Posterior vena cava (tissue), 2 donors: ENCODE measurements at places on chromosomes 7 and 10. TPM values are rescaled to one million over a fixed set of nuclear protein-coding genes. Genes with fewer than 3 reads are reported as not detected.

DNA sequence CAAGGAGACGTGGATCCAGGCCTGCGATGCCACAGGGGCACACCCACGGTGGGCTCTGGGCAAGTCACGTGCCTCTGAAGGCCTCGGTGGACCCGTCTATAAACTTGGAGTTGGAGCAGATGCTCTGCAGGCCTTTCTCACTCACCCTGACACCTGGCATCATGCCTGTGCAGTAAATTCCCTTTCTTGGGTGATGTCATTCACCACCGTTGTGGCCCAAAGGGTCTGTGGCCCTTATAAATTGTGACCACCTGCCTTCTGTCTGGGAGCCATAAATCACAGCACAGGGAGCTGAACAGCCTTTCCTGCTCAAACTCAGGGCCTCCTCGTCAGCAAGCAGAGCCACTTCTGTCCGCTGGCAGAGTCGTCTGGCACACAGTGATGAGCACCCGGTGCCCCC is 52.2 kb downstream of the GPAM start:
- no peak for DNase-seq

DNA sequence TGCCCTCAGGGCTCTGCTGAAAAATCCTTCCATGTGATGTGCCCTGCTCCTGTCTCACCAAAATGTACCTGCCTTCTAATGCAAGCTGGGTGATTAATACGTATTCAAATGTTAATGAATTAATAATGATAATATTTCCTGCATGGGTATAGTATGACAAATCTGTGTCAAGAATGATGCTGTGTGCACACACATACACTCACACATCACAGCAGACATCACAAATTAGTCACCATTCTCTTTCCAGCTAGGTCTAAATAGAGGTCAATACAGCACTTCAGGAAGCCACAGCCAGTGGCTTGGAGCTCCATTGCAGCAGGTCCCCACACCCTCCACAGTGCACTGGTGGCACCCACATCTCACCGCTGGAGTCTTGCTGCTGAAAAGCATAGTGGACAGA is 681.2 kb upstream of the NRP1 start:
- DNase-seq, result no peak

GRCh38 chr7:125406111-125406510 is 476.5 kb upstream of the POT1 start:
- DNase-seq, result no peak

DNA sequence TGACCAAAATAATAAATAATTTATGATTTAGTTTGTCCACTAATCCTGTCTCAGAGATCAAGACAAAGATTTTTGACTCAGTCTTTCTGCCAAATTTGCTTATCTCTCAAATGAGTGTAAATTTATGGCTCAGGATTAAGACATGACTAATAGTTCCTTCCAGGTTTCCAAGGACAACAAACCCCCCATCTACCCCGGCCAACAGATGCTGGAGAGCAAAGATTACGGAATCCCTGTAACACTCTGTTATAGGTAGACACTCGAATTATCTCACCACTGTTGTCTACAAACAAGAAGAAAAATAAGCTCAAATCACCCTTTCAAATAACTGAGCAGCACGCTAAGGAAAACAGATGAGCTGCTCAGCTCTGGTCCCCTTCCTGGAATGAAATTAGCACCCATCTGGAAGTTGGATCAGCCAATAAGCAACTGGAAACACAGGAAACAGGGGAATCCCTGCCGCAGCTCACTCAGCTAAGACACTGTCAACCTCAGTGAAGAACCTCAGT is 56.8 kb upstream of the SVIL start:
- DNase-seq, result no peak

DNA sequence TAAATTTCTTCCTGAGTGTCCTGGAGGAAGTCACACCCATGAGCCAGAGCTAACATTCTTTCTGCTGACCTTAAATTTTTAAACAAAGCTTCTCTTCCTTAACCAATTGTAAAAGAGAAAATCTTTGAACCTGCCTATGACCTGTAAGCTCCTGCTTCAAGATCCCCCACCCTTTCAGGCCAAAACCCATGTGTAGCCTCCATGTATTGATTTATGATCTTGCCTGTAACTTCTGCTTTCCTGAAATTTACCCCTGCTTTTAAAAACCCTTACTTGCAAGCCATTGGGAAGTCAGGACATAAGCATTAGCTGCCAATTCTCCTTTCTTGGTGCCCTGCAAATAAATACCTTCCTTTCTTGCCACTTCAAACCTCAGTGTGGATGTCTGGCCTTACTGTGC is 68.5 kb upstream of the HECTD2 start:
- no peak for DNase-seq

DNA sequence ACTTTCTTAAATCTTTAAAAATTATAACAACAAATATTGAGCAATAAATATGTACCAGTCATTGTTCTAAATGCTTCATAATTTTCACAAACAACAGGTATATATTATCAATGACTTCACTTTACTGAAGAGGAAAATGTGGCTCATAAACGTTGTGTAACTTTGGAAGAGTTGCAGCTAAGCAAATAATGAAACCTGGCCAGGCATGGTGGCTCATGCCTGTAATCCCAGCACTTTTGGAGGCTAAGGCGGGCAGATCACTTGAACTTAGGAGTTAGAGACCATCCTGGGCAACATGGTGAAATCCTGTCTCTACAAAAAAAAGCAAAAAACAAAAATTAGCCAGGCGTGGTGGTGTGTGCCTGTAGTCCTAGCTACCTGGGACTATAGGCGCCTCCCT is 71.9 kb upstream of the AMPH start:
- DNase-seq, result no peak

DNA sequence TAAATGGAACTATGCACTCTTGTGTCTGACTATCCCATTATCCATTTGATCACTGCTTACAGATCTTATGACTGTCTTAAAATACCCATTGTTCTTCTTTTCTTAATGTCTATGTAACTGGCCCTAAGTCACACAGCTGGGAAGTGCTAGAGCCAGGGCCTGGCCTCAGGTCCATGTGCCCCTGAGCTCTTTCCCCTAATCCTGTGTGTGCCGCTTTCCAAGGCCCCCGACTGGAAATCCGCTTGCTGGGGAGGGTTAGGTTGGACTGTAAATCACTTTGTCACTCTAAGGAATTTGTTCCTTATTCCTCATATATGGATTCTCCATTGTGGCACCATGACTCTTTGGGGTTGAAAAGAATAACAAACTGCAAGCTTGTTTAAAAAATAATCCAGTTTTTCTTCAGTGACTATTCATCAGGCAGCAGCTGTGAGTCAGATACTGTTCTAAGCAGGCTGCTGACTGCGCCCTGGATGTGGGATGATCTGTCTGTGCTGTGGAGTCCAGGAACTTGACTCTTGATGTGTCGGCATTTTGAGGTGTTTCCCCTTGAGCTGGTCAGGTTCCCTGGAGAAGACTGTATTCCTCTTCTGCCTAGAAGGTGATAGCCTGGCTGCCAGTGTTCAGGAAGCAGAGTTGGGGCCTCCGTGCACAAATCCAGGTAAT is 236.3 kb downstream of the SDK1 start:
- no peak for DNase-seq

GRCh38 chr7:135215698-135216097 is 4.4 kb upstream of the WDR91 start:
- no peak for DNase-seq

Gene DDX56
- total RNA-seq, result 40.2 TPM
